ENCODE measurements at places on chromosomes 13 and 19.

GRCh38 chr13:40994581-40995230, 24.4 kb downstream of the ELF1 start:
- no peak for DNase-seq

DNA sequence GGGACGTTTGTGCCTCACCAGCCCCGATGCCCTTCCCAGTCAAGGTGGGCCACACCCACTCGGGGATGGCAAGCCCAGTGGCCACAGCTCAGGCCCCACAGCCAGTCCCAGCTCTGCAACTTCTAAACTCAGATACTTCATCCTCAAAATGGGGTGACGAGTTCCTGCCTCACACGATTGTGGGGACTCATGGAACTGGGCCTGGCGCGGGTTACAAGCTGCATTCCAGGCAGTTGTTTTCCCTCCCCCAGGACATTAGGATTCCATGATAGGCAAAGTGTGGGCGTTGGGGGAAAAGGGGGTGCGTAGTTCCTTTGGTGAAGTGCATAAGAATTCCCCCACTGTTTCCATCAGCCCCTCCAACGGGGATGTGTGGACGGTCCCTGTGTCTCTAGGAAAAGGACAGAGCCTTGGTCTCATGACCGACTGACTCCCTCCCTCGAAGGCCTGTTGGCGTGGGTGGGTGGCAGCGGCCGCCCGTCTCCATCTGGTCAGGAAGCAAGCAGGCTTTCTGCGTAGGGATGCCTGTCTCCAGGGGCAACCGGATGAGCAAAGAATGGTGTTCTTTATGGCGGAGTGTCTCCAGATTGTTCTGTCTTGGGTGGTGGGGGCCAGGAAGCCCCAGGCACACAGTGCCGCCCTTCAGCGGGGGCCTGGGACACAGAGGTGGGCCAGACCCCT, 21.1 kb upstream of the NPAS1 start:
- no peak for DNase-seq

DNA sequence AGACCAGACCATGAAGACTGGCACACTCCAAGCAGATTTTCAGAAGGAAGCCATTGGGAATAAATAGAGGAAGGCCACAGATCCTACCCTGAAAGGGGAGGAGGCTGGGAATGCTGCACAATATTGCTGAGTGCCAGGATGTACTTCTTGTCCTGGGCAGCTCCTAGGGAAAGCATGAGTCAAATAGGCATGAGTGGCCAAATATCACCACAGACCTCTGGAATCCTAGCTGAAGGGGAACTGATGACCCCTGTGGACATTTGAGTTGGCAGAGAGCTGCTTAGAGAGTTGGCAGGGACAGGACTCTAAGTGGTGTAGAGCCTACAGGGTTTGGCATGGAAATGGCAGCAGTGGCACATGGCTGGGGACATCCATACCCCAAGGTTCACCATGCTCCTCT, 234.3 kb upstream of the TRPC4 start:
- no peak for DNase-seq

GRCh38 chr19:17841810-17842662, 5.7 kb downstream of the JAK3 start:
- DNase-seq, result no peak

- DNase-seq, result no peak
These were observed 603 bp downstream of the TM9SF2 start for GRCh38 chr13:99501848-99502301.

GRCh38 chr13:73918691-73919090, 215.5 kb downstream of the KLF12 start:
- DNase-seq, result no peak

DNA sequence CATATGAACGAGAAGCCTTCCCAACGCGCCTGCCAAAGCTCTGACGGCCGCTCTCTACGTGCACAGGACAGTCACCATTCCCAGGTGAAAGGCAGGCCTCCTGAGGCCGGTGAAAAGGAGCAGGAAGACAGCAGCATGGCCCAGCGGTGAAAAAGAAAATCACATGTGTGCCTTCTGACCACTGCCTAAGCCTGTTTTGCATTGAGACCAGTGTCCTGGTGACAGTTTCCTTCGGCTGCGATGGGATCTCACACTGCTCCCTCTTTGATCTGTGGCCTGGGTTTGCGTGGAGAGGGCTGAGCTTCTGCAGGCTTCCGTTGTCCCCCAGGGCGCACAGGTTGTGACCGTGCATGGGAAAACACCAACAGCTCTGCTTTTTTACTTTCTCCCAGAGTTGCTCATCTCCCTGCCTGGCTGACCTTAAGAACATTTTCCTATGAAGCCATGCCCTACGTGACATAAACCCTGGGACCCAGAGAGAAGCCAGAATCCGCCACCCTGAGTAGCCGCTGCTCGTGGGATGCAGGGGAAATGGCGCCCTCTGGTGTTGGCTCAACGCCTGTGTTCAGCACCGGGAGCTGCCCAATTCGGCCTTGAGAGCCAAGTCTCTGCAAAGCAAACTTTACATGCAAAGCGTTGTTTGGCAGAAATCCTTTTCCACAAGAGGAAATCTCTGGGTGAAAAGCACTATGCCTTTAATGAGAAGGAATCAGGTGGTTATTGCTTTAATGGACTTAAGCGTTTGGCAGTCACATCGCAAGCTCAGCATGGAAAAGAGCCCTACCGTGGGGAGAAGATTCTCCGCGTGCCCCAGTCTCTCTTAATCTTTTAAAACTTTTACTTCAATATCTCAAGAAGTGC, 112.2 kb upstream of the GPR12 start:
- no peak for DNase-seq

GRCh38 chr13:44565881-44566280, 10.2 kb downstream of the TSC22D1 start:
- no peak for DNase-seq

DNA sequence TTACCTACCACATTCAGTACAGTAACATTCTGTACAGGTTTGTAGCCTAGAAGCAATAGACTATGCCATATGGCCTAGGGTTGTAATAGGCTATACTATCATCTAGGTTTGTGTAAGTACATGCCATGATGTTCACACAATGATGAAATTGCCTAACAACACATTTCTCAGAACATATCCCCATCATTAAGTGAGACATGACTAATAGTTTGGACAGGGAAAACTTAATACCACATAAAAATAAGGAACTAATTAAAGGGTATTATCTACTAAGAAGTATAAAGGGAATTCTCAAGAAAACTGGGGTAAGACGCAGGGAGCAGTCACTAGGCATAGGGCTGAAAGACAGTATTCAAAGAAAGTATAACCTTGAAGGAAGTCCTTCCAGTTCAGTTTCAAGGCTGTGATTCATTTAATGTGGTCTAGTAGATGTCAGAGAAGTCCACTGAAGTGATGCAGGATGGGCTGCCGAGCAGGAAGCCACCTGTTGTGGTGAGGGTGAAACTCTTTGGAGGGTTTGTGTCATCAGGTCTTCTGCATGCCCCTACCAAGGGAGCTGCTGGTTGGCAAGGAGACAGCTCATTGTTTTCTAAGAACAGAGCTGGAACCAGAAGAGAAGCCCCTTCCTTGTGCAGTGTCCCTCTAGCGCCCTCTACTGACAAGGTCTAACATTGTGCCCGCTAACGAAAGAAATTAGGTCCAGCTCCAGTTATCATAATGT, 122.9 kb downstream of the OLFM4 start:
- DNase-seq, result peak; percentile 28

DNA sequence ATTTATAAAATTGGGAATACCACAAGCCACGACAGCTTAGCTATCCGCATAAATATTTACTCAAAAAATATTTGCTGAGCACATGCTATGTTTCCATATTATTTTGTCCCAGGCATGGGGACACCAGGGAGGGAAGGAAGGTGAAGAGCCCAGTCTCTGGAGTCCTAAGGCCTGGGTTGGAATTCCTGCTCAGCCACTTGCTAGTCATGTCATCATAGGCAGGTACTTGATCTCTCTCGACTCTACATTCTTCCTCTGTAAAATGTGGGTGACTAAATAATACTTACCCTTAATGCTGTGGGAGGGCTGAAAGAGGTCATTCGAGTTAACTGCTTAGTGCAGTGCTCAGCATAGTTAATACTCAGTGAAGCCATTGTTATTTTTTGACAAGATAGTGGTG, 4.3 kb upstream of the RNASEH2B start:
- DNase-seq, result no peak
